ENCODE measurements at places on chromosomes 6 and 20.

- DNase-seq, result no peak
Measured at GRCh38 chr20:37984018-37984785, 49.1 kb downstream of the TTI1 start.

- no peak for DNase-seq
Measured at GRCh38 chr6:2203264-2203663, 42.1 kb downstream of the GMDS start.

GRCh38 chr6:132952031-132952867 is 137.9 kb downstream of the RPS12 start:
- DNase-seq, result no peak

GRCh38 chr6:126312013-126312665 is 27.8 kb upstream of the CENPW start:
- no peak for DNase-seq

DNA sequence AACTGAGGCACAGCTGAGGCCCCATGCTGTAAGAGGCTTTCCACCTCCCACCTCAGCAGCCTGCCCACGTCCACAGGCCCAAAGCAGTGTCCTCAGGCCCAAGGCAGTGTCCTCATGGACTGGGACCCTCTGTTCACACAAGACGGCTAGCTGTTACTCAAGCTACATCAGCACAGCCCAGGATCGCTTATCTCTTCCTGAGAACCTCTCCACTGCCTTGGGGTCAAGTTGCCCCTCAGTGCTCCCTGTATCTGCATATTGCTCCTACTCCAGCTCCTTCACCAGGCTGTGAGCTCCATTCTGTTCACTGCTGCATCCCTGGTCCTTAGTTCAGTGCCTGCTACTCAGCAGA is 208.8 kb upstream of the TAB2 start:
- no peak for DNase-seq

DNA sequence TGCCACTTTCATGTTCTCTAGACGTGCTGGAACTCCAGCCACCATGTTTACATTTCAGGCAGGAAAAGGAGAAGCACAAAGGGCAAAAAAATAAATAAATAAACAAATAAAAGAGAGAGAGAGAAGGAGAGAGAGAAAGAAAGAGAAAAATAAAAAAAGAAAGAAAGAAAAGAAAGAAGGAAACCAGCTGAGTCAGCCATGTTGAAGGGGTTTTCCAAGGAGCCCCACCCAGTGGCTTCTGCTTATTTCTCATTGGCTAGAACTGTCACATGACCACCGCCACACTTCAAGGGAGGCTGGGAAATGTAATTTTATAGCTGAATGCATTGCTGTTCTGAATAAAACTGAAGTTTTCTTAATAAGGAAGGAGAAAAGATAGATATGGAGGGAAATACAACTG is 71.1 kb downstream of the BFSP1 start:
- DNase-seq, result no peak

- no peak for DNase-seq
Measured at GRCh38 chr6:143807103-143807772, 35.9 kb upstream of the LTV1 start.

GRCh38 chr6:72654071-72654621 is 32.3 kb downstream of the KCNQ5 start:
- DNase-seq, result no peak
